ENCODE measurements at places on chromosomes 11 and 22.

DNA sequence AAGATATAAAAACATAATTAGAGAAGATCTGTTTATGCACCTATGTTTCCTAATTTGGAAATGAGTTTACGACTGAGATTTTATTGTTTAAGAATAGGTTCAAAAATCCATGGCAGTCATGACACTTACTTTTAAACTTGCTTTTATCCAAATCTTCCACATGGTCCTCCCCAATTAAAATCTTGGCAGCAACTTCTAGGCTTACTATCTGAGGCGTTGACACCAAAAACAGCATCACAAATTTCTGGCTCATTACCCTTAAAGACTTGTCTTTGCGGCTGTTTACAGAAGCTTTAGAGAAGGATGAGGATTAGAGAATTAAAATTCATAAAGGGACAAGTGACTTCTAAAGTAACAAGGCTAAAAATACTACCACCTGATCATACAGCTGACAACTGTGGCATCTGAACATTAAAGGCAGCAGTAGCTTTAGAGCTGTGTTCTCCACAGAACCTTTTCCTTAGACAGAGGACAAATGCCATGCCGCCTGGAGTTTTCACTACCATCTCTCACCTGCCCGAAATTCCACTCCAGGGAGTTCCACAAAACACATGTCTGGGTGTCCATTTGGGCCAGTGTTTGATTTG is 6.4 kb downstream of the E2F8 start:
- DNase-seq: no peak

DNA sequence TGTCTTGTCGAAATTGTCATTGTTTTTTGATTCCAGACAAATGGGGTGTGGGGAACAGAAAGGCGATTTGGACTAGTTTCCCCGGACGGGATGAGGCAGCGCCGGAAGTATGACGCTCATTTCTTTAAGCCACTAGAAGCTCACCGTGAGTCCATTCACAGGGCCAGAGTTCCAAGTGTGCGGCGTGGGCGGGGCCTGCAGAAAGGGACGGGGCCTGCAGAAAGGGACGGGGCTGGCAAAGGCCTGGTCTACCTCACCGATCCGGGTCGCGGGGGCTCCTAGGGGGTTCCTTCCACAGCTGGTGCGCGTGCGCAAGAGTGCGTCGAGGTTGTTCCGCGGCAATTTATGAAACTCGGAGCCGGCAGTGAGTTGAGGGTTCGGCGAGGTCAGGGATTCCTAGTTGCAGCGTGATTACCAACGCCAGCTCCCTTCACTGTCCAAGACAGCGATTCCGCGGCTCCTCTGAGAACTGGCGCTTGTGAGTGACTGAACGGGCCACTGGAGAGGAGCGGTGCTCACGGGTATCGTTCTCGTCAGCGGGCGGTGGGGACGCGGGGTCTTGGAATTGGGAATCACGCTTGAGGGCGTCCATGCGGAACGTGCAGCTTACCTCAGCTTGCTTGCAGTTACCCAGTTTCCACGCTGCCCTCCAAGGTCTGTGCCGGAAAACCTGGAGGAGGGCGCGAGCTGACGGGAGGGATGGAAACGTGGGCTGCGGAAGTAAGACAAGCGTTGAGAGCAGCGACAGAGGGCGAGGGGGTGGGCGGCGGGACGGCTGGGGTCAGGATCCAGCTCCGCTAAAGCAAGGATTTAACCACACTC is at the start of gene ZNF215:
Gene ZNF215 (plus strand): TSS at position 219 of the 822 bp plus-strand sequence. CDS start 5,847 bp downstream, outside the sequence.
- DNase-seq: peak; percentile 66

DNA sequence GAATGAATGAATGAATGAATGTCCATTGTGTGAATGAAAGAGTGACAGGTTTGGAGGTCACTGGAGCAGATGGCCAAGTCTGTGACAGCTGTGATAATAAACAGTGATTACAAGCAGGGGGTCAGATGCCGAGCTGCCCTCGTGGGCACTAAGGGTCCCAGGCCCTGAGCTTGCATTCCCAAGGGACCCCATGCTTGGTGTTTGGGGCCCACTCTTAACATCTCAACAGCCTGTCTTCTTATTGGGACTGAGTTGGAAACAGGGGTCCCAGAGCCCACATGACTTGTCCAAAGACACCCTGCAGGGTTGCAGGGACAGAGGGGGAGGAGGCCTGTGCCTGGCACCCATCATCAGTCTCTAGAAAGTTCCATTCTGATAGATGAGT is 12.0 kb upstream of the ANO1 start:
- DNase-seq: no peak

DNA sequence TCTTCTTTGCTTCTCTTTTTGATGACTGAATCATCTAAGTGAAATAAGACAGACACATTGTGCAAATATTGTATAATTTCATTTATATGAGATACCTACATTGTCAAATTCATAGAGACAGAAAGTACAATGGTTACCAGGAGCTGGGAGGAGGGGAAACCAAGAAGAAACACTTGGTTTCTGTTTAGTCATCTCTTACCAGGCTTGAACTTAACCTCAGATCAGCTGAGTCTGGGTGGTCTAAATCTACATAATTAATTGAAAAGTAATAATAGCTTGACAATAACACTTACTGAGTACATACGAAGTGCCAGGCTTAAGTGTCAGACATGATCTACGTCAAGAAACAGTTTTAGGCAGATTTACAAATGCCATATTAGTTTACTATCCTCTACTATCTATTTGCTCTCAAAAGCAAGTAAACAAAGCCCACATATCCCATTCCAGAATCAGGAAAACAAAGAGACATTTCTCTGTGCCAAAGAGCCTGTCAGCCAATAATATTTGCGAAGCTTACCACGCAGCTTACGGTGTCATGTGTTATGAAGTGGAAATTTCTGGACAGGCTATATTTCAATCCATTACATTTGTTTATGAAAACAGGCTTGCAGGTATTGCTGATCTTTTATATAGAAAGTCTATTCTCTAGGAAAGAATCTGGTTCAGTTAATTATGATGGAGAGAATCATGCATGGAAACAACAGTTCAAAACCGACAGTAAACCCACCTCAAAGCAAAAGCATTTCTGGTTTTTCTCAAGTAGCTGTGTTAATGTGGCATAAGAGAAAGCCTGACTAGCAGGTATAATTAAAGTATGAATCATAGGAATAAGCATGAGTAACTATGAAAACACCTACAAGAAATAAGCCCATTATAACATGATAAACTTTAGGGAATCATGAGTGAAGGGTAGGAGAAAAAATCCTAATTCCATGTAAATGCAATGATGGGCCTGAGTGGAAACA is 2.7 kb upstream of the ARHGAP42 start:
- no peak for DNase-seq

DNA sequence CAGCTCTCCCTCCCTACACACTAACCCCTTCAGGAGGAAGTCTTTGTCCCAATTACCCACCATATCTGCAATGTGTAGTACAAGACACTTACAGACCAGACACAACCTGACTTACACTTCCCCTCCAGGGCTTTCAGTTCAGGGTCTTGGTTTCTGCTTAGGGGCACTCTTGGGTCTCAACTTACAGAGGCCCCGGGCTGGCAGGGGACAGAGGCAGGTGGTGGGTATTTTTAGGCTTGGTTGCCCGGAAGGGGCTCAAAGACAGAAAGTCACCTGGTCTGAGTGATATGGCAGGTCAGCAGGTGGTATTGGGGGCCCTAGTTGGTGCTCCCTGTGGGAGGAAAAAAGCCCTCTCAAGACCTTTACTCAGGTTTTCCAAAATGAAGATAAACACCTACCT is 3.4 kb upstream of the TMEM184B start:
- no peak for DNase-seq

GRCh38 chr22:32994898-32995297 is 63.3 kb downstream of the SYN3 start:
- DNase-seq: no peak

- DNase-seq: no peak
Measured at GRCh38 chr11:123469586-123469985, 39.5 kb downstream of the GRAMD1B start.

DNA sequence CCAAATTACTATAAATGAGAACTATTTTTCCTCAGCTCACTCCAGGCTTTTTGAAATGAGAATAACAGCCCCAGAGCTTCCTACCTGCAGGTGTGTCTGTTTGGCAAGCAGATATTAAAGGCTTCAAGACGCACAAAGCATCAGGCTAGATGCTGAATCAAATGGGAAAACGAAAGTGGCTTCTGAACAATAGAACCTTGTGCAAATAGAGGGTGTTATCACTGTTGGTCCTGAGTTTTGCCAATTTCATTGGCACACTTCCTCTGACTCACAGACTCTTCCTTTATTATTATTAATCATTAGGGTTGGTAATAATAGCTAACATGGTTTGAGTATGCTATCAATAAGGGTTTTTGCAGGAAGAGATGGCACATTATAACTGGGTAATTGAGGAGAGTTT is 13.4 kb downstream of the SYT13 start:
- no peak for DNase-seq

DNA sequence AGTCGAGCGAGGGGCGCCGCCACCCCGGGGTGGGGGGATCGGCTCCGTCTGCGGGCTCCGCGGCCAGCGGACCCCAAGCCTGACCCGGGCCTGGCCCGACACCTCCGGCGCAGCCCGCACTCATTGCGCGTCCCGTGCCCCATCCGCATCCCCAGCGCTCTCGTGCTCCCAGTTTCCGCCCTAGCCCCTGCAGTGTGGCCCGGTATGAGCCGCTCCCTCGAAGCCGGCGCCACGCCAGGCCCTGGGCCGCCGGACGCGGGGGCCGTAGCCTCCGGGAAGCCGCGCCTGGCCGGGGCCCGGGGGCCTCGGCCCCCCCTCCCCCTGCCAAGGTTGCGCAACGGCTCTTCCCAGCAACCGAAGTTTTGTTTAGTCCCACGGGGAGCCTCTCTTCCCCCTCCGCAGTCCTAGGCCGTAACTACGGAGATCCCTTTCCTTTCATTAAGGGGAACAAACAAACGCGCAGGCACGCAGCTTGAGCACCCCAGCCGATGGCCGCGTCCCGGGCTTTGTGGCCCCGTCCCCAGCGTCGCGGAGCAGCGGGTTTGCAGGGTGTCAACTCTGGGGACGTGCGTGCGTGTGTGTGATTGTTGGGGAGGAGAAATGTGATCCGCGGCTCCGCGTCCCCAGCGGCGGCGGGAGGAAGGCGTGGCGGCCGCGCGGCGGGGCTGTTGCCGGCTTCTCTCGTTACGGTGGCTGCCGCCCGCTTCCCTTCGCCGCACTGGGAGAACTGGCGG is 883 bp downstream of the HIPK3 start:
- peak; percentile 83 for DNase-seq

- no peak for DNase-seq
Measured at GRCh38 chr22:42261296-42261695, 9.2 kb downstream of the TCF20 start.

DNA sequence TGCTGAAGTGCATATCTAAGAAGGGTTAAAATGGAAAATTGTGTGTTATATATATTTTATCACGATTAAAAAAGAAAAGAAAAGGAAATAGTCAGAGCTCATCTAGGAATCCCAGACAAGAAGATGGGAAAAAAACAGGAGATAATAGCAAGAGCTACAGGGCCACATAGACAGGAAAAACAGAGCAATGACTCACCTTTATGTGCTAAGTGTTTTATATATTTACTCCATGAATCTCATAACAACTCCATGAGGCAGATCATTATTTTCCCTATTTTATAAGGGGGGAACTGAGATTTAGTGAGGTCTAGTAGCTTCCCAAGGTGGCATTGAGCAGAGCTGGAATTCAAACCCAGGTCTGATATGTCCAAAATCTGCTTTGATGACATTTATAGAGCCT is 18.1 kb upstream of the ELF5 start:
- DNase-seq: no peak

- DNase-seq: peak; percentile 59
Measured at GRCh38 chr11:120324932-120325810, at the start of gene TLCD5. Gene TLCD5, plus strand, starts transcription at chr11:120325299. Its CDS starts 2,143 bp downstream, at chr11:120327442.

- DNase-seq: peak; percentile 60
Measured at GRCh38 chr11:116948391-116948790, 111.0 kb upstream of the APOA1 start.

DNA sequence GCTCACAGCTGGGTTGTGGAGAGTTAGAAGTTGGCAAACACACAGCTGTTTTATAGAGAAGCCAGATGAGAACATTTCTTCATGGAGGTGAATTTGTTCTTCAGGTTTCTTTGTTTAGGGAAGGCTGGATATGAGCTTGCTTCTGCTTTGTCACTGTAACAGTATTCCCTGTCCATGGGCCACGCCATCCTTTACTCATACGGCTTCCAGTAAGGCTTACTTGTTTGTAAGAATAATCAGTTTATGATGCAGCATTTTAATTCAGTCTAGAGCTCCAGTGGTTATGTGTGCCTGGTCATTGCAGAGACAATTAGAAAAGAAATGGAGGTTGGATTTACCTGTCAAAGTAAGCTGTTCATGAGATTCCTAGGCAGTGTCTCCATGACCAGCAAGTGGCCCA is 131.8 kb downstream of the TRIM44 start:
- peak; percentile 11 for DNase-seq

DNA sequence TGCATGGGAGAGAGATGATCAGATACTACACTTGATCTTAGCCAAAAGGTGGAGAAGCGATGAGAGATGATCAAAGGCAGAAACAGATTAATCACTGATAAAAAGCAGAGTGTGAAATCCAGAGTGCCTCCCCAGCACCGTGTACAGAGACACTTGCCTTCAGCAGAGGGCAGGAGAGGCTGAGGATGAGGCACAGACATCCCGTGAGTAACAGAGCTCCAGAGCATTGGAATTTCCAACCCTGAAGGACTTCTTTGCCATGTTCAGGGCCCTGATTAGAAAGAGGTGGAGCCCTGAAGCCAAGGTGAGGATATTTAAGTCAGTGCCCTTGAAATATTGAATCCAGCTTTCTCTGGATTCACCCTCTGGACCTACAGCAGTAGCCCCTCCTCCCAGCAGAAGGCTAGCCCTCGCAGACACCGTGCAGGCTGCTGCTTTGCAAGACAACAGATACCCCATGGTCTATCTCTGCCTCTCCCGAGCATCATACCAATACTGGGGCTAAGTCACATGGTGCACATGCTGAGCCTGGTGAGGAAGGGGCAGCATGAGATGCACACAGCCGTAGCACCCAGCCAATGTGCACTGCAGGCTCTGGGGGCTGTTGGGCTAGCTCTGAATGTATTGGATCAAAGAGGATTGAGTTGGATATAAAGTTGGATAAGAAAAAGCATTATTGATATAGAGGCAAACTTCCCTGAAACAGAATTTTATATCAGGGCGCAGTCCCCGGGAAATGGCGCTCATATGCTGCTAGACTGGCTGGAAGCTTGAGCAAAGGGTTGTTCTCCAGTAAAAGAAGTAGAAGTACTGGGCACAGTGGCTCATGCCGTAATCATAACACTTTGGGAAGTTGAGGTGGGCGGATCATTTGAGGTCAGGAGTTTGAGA is 200.3 kb upstream of the B3GAT1 start:
- DNase-seq: no peak

- DNase-seq: no peak
Measured at GRCh38 chr11:80365980-80366379, 925.1 kb upstream of the TENM4 start.

Data from LHCN-M2 (cell line).